ENCODE measurements at places on chromosomes 3 and 15.
A peak's percentile ranks its signal among the peaks of the same experiment; 100 is the strongest.

DNA sequence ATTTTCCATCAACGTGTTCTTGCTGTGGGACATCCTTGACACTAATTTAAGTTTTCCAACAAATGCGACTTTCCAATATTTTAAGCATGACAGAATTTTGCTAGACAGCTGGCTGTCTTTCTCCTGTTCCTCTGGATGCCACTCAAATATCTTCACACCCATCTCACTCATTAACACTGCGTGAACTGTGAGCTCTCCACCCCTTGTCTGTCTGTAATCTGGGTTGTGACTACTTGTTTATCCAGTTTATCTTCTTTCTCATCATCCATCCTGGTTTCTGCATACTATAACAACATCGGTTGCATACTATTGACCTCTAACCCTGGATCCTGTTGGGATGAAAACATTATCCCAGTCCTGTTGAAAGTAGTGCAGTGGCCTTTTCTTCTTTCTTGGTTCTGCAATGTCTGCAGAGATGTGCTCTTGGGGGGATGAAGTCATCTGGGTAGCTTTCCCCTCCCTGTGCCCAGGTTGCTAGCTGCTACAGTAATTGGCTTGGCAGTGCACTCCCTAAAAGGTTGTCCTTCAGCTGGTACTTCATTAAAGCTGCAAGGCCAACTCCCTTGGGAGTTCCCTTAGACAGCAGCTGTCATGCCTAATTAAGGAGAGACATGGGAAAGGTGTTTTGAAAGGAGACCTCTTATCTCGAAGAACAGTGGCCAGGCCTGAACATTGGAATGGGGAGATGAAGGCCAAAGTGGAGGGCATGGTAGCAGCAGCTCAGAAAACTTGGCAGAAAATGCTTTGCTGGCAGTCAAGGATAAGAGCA is 24.7 kb downstream of the KAT2B start:
- DNase-seq: no peak

GRCh38 chr3:169539856-169540255 is 123.7 kb downstream of the MECOM start:
- DNase-seq: no peak

- peak; percentile 17 for DNase-seq
These were observed 66.6 kb downstream of the NUP210 start for GRCh38 chr3:13353506-13353905.

GRCh38 chr3:54214845-54215244 is 92.5 kb downstream of the CACNA2D3 start:
- no peak for DNase-seq
